ENCODE measurements at places on chromosomes 1 and 21. TPM values are rescaled to one million over a fixed set of nuclear protein-coding genes. Genes with fewer than 3 reads are reported as not detected.

GRCh38 chr21:34280959-34281358 is 82.8 kb upstream of the KCNE2 start:
- DNase-seq = no peak

DNA sequence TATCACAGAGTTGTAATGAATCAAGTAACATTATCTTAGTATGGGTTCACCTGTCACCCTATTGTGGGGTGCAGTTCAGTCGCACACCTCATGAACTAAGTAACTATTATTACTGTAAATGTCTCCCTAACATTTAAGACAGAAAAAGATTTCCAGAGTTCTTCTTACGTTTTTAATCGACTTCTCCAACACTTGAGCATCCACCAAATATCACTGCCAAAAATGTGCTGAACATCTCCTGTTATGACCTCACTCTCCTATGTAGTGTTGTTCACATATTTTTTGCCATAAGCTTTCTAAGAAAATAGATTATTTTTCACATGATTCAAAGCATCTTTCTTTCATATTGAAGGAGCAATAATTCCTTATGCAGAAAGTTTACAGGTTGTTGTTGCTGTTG is 1.3 kb downstream of the TTLL7 start:
- no peak for DNase-seq

DNA sequence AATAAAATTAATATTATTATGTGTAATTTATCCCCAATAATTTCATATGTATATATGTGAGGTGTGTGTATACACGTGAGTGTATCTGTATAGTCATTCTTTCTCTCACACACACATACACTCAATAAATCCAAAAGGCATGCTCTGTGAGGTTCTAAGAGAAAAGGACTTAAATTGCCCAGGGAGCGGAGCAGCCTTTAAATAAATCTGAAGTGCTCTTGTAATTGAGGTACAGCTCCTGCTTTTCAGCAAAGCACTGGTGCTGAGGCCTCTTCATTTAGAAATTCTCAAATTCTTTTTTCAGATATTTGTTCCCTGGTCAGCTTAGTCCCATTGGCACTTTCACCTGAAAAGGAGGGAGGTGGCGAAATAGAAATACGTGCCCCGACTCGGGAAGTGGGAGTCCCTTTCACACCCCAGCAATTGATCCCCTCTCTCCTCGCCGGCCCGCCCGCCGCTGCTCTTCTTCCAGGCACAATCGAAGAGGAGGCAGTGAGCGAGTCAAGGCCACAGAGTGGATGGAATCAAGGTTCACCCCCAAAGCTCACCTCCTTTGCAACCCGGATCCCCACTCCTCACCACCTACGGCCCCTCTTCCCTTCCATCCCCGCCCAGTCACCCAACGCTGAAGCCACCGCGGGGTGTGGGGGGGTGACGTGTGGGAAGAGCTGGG is 944 bp downstream of the PLPPR5 start:
- DNase-seq = peak; percentile 28

Gene DAB1
- 14.6 TPM for total RNA-seq

DNA sequence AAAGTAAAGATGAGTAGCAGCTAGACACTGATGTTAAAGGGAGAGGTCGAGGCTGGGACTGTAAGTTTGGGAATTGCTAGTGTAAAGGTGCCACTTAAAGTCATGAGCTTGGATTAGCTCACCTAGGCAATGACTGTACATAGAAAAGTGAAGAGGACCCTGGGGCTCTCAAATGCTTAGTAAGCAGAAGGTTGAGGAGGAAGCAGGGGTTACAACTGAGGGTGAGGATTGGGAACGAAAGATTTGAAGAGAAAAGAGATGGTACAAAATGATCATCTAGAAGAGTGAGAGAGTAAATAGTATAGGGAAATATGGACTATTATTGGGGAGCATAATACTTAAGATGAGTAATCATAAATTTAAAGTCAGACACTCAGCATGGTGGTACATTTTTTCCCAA is 63.1 kb upstream of the TNFSF4 start:
- no peak for DNase-seq

Gene LCE5A
- not detected for total RNA-seq

GRCh38 chr1:158101927-158102326 is 78.8 kb upstream of the CD1D start:
- DNase-seq = no peak

DNA sequence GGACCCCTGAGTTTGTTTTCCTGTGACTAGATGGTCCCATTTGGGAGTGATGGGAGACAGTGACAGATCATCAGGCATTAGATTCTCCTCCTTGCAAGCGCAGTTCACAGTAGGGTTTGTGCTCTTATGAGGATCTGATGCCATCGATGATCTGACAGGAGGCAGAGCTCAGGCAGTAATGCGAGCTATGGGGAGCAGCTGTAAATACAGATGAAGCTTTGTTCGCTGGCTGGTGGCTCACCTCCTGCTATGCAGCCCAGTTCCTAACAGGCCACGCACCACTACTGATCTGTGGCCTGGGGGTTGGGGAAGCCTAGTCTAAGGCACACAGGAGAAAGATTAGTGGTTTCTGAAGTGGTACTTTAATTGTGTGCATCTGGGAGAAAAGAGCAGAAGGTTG is 7.1 kb upstream of the PLPP3 start:
- DNase-seq = no peak

Gene ZZZ3
- 85.1 TPM for total RNA-seq

Gene DEPDC1
- total RNA-seq = 144 TPM

Gene CYP4A11
- not detected for total RNA-seq

Gene CAPN9
- total RNA-seq = 0.19 TPM

Gene IL10RB
- 5.6 TPM for total RNA-seq

Gene BMP8B
- total RNA-seq = 0.24 TPM

- no peak for DNase-seq
Observed at GRCh38 chr1:52733368-52733767, 7.1 kb downstream of the ZYG11B start.

DNA sequence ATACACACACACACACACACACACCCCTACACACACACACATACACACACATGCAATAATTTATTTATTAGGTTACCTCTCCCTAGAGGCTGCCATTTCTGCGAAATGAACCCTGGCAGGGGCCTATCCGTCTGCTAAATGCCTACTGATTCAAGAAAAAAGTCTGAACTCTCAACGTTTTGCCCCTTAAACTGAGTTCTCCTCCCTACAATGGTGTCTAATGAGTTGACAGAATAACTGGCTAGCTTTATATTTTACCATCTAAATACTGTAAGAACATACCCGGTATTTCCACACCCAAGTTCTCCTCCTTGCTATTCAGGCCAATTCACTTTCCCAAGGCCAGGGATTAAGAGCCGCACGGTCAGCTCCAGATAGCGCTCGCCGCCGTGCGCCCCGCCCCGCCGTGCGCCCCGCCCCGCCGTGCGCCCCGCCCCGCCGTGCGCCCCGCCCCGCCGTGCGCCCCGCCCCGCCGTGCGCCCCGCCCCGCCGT is 339 bp upstream of the RNPC3 start:
- DNase-seq = peak; percentile 75

DNA sequence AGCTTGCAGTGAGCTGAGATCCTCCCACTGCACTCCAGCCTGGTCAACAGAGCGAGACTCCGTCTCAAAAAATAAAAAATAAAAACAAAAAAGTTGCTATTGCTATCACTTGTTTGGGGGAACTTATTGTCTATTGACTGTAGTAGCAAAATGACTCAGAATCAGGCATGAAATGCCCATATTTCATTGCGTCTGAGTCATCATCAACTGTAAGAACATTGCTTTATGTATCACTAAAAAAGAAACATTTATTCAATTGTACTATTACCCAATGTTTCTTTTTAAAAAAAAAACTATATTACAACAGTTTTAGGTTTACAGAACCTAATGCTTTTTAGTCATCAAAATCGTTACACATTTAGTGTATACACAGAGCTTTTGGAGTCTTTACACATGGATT is 91.0 kb upstream of the FMN2 start:
- DNase-seq = no peak

Gene FAM3B
- not detected for total RNA-seq

DNA sequence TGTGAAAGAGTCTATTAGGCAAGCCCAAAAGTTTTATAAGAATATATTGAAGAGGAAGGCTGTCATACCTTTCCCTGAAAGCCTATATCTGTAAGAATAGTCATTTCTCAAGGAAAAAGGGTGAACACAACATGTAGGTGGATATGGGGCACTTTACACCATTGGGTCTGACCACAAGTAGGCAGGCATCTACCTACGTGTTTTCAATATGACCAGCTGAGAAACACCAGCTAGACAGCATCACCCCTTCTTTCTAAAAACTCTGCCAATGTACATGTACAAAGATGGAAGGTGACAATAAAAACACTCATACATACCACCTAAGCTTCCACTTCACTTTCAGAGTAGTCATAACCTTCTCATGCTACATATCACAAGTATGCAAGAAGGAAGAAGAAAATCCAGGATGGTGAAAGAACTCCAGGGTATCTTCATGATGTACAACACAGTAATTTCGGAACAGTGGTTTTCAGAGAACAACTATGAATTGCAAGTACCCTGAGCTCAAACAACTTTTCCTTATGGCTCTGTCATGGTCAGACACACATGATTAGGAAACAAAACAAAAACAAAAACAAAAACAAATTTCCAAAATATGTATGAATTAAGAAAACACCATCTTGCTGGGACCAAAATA is 98.5 kb upstream of the ADGRL2 start:
- no peak for DNase-seq

Gene ALG14
- 0.53 TPM for total RNA-seq

Gene ORC1
- total RNA-seq = 47.4 TPM

Gene CASZ1
- total RNA-seq = 3.4 TPM

Gene LRRC38
- total RNA-seq = not detected

Gene ZNF281
- total RNA-seq = 47.1 TPM

- no peak for DNase-seq
Observed at GRCh38 chr21:35011681-35012080, 37.4 kb downstream of the RUNX1 start.

DNA sequence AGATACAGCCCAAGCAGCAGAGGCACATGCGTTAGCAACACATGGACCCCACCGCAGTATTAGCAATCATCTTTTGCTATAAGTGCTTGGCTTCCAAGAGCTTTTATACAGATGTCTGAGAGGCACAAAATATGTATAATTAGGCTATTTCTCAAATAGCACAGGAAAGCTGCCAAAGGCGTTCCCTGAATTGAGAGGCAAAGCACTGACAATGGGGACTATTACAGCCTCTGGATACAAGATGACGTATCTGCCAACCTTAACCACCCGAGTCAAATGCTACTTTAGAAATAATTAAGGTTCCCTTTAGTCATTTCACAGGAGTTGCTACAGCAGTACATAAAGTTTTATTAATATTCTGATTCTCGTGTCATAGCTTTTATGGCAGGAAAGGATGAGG is 6.4 kb downstream of the STMN1 start:
- no peak for DNase-seq

GRCh38 chr1:94259635-94260289 is 22.4 kb upstream of the ARHGAP29 start:
- DNase-seq = no peak

Gene LMX1A
- total RNA-seq = 8.7 TPM

GRCh38 chr1:96361271-96361856 is 360.2 kb upstream of the PTBP2 start:
- DNase-seq = no peak
